ENCODE measurements at places on chromosomes 11 and 22. TPM values are rescaled to one million over a fixed set of nuclear protein-coding genes. Genes with fewer than 3 reads are reported as not detected.

GRCh38 chr11:124446916-124447315, 1.4 kb upstream of the OR8B8 start:
- DNase-seq, result no peak

GRCh38 chr11:3796801-3797328, 489 bp downstream of the NUP98 start:
- peak; percentile 26 for DNase-seq

DNA sequence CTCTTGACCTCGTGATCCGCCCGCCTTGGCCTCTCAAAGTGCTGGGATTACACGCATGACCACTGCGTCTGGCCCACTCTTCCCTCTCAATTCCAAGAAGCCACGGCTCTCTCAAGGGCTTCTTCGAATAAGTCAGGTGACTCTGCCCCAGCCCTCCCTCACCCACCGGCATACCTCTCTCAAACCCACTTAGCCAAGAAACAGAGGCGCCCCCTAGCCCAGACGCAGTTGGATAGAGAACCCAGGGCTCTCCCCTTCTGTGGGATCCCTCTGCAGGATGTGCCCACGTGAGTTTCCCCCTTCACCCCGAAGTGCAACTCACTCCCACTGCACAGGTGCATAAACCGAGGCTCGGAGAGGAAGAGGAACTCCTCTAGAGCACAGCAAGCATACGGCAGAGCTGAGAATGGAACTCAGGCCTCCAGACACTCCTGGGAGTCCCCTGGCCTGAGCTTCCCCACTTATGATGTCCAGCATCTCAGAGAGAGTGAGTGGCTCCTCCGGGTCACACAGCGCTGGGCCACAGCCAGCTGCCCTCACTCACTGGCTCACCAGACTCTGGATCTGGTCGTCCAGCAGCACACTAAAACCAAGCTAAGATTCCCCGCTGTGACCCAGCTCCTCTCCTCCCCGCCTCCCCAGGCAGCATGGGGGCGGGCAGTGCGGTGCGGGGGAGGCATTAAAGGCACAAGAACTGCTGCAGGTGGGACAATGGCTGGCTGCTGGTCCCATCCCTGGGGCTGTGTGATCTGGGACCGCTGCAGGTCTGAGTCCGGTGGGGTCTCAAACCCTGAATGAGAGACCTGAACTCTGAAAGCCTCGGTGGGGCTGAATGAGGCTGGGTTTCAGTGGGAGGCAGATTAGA, 16.8 kb upstream of the RGL4 start:
- no peak for DNase-seq

DNA sequence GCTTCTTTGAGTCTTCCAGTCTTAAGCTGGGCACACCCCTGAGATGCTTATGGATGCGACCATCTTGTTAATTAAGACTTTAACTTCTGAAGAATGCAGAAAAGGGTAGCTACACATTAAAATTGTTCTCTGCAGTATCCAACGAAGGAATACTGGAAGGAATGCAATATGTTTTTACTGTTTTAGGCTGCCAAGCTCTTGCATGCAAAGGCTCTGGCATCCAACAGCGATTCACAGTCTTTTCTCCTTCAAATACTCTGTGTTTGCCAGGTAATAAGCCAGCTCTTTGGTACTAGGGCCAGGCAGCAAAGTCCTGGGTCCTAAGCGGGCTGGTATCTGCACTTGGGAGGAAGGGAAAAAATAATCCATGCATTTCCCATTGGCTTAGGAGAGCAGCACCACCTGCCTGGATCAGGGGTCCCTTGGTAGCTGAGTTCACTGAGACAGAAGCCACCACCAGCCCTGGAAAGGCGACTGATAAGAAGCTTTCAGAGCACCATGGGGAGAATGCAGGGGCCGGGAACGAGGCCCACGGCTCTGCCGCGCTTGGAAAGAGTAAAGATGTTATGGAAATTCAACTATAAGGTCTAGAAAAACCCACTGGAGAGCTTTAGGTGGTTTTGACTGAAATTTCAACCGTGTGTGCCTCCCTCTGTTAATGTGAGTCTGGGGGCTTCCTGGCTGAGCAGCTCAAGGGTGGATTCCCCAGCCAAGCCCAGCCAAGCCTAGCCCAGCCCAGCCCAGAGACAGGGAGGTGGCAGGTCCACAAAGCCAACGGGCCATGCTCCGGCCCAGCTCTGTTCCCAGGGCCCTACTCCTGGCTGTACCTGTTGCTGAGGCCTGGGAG, 67.0 kb upstream of the CCND1 start:
- DNase-seq, result no peak

GRCh38 chr11:28981381-28981780, 873.2 kb downstream of the METTL15 start:
- DNase-seq, result no peak

DNA sequence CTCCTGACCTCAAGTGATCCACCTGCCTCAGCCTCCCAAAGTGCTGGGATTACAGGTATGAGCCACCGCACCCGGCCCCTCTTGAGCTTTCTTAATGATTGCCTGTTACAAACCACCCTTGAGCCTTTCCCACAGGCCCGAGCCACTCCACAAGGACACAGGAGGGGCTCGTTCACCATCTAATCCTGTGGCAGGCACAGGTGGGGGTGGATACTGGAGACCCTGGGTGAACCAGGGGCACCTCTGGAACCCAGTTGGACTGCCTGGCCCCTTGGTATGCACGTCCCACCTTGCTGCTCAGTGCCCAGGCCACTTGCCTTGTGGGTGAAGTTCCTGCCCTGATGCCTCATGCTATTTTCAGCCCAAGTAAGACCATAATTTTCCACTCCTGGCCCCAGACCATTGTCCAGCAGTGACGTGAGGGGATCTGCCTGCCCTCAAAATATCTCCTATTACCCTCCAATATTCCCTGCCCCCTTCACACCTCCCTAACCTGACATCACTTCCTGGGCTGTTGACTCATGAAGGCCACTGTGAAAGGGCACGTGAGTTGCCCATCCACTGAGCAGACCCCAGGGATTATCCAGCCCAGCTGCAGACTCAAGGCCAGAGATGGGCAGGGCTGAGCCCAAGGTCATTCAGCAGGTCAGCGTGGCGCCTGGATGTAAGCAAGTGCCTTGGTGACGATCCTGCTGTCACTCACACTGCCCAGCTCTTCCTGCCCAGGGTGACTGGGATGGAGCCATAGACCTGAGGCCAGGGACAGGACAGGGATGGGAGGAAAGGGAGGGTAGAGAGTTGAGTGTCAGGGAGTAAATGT, 19.6 kb downstream of the P2RY2 start:
- DNase-seq, result no peak

DNA sequence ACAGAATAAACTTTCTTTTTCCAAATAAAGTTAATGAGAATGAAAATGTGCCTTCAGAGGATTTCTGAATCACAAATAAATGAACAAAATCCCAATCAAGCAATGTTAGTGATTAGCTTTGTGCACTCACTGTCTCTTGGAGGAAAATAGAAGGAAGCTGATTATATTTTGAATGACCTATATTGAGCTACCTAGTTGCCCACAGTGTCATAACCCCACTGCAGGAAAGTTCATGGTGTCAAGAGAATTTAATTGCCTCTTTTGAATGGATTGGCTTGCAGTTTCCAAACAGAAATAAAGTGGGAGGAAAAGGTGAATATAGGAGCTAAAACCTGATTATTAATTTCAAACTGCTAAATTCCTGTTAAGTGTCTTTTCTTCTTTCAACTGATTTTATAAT, 515.9 kb downstream of the JRKL start:
- no peak for DNase-seq

DNA sequence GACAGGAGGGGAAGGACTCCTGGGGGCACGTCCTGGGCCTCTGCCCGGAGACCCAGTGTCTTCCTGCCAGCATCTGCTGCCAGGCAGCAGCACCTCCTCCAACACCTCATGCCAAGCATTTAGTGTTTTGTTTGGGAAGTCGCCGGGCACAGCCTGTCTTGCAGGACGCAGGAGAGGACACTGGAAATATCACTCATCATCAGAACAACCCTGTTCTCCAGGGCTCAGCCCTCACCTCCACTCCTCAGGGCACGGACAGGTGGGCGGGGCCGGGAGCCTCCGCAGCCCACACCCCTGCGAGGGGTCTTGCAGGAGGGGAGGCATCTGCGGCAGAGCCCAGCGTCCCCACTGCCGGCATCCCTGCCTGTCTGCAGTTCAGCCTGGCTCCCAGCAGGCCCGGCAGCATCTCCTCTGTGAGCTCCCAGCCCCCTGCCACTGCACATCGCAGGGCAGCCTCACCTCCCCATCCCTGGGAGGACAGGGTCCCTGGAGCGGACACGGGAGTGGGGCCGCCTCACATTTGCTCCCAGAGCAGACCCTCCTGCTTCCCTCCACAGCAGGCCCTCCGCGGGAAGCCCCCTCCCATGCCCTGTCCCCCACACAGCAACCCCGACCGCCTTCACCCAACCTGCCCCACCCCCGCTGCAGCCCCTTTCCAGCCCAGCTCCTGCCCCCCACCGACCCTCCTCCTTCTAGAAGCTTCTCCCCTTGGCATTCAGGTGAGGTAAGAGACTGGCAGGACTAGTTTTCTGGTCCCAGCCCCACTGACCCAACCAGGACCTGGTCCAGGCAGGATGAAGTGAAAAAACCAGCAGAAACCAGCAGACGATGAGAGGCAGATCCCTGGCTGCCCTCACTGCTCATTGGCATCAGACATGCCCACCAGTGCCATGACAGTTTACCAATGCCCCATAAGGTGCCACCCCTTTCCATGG, 72.7 kb downstream of the BRD1 start:
- DNase-seq, result no peak

DNA sequence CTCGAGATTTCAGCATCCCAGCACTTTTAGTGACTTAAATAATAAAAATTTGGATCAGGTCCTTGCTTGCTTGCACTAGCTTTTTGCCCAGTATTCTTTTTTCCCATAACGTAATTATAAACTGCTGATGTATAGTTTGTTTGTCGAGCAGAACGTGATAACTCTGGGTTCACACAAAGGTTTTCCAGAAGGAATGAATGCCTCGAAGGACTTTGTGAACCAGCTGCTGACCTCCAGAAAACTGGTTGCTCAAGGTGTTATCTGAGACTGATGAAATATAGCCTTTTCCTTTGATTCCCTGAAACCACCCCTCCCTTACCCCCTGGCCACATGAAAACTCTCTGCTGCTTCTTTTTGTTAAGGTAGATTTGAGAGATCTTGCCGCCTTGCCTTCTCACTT, 229.1 kb upstream of the CARD18 start:
- no peak for DNase-seq

DNA sequence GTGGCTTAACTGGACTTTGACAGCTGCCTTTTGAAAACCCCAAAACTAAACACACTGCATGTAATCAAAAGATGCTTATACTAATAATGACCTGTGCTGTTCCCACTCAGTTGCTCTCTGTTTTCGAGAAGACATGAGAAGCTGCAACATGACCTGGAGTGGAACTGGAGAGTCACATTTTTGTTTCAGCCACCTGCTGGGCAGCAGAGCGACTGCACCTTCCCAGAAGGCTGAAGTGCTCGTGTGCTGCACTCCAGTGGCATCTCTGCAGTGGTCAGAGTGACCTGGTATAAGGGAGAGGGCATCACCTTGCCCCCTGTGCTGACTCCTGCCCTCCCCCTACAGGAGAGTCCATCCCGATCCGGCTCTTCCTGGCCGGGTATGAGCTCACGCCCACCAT, 8.6 kb downstream of the THYN1 start:
- no peak for DNase-seq

The CSRP3 gene
- not detected for polyA plus RNA-seq

The CCDC116 gene
- polyA plus RNA-seq, result 0.18 TPM

The TSPAN18 gene
- polyA plus RNA-seq, result 56.7 TPM

The VWCE gene
- polyA plus RNA-seq, result 2.1 TPM

The LRP4 gene
- 28.5 TPM for polyA plus RNA-seq

Data from right renal pelvis (tissue), 4 donors.